ENCODE measurements at places on chromosomes 4 and X.

DNA sequence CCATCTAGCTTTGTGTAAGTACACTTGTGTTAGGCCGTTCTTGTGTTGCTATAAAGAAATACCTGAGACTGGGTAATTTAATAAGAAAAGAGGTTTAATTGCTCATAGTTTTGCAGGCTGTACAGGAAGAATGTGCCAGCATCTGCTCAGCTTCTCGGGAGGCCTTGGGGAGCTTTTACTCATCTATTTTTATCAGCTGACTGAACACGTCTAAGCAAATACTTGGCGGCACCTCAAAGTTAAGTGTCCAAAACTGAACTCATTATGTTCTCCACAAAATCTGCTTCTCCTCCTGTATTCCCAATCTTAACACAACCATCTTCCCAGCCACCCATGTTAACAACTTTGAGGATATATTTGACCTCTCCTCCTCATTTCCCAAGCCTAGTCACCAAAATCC lies 42.4 kb upstream of the GATB start:
- no peak for DNase-seq

- no peak for DNase-seq
These were observed 15.1 kb downstream of the UBE2K start for GRCh38 chr4:39712819-39713607.

GRCh38 chr4:1167244-1167949 lies 5.0 kb downstream of the SPON2 start:
- peak; percentile 85 for DNase-seq

DNA sequence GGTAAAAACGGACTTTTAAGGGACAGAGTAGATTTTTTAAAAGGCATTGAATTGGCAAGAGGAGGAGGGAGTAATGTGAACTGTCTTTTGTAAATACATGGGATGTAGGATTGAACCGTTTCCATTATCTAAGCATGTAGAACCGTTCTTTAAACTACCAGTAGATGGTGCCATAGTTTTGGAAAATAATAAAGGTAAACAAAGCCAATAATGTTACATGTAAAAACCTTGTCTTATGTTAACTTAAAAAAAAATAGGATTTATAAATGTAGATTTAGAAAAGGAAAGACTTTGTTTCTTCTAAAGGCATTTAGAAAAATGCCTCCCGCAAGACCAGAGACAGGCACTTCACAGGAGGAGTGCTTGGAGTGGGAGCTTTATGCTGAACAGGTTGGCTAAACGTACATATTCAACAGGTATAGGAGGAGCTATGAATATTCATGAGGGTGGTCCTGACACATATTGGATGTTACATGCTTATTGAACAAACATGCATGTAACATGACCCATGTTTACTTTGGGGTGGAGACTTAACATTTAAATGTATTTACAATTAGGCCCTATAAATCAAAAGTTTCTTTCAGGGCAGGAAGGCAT lies 45.5 kb upstream of the FAM241A start:
- no peak for DNase-seq

DNA sequence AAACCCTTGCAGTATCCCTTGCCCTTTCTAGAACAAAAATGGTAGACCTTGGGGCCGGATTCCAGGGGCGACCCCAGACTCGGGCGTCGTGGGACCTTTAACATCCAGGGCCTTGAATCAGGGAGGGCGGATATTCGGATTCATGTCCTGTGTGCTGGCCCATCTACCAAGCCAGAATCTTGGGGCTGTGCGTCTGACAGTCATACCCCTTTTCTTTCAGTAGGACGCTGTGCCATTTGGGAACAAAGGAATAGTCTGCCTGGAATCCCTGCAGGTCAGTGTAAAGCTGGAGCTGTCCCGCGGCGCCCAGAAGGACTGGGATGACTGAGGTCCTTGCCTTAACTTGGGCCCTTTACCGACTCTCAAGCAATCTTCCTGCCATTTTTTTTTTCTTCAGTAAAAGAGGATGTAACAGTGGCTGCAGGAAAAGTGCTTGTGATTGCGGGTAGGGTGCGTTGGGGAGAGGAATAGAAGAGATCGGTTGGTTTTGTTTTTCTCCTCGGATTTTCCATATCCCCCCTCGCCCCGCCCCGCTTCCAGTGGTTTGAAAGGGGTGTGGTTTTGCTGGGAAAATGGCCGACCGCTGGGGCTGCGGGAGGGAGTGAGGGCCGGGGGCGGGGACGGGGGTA lies 518 bp downstream of the ARMCX1 start:
- no peak for DNase-seq

GRCh38 chr4:108902769-108903168 lies 139.9 kb upstream of the ETNPPL start:
- DNase-seq, result no peak

GRCh38 chr4:139715746-139716391 lies 50.2 kb downstream of the MGST2 start:
- no peak for DNase-seq

DNA sequence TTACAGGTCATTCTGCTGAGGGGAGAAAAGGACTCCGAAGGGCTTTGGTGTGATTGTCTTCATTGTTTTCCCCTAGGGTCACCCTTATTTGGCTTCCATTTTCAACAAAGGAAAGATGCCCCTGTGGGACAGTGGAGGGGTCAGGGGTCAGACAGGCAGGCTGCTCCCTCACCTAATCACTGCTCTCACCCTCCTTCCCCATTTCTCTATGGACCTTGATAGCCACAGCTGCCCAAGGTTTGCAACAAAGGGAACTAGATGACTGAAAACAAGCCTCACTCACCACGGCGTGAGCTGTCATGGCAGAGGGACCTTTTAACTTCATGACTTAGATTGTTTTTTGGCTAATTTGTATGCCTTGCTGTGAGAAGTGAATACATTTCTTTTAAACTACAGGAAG lies 40.7 kb downstream of the C4orf51 start:
- no peak for DNase-seq

DNA sequence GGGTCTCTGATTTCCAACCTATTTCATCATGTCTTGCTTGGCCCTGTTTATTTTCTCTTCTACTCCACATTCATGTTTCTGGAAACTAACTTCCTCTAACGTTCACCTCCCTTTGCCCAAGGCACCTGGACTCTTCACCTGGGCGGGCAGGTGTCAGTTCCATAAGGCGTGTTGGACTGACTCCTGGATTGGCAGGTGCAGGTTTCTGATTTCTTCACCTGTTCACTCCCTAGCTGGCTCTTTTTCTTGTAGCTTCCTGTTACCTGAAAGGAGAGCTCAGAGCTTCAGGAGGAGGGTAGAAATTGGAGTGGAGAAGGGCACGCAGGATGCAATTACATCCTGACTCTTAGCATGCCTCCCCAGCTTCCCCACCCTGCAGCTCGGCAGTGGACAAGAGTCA lies 350.8 kb upstream of the KLF3 start:
- no peak for DNase-seq

DNA sequence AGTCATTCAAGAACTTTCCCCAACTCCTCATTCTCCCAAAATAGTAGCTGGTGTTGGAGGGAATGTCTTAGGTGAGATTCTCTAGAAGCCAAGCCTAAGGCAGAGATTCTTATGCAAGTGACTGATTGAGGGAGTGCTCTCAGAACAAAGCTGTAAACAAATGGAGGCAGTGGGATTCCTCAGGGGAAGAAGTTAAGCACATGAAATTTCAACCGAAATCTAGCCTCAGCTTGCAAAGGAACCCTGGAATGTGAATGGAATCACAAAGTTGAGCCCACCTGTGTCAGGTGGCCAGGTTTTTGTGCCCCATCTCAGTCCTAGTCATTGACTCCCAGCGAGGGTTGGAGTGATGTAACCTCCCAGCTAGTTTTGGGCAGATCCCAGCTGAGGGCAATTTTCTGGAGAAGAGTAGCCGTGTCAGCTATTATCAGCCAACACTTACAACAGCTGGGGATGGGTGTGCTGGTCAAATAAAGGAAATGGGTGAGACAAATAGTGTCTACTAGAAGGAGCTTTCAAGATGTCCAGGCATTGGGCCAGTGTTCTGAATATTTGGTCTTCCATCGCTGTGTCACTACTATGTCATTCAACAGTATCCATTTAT lies 29.7 kb upstream of the FGF2 start:
- DNase-seq, result no peak

- no peak for DNase-seq
These were observed at the start of gene PDGFC for GRCh38 chr4:156971676-156972378. Gene PDGFC (minus strand): TSS chr4:156971799. CDS start chr4:156970903, 896 bp downstream.

GRCh38 chrX:1242891-1243402 lies 25.7 kb upstream of the CSF2RA start:
- peak; percentile 37 for DNase-seq

- DNase-seq, result no peak
These were observed 131.1 kb upstream of the INPP4B start for GRCh38 chr4:142977182-142977581.

GRCh38 chr4:54541426-54542118 lies 116.2 kb upstream of the KIT start:
- no peak for DNase-seq

DNA sequence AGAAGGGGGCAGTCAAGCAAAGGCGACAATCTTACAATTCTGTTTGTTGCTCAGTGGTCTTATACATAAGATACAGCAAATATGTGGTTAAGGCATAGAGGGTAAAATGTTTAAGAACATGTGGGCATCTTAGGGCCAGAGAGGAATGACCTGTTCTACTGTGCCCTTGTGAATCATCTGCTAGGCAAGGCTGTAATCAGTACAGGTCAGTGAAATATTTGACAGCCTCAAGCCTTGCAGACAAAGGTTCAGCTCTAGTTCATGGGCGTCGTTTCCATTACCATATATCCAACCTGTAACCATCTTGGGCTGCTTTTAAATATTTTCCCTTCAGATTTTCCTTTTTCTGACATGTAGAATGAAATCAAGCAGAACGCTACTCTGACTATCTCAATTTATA lies 37.3 kb downstream of the AGA start:
- no peak for DNase-seq

- DNase-seq, result no peak
These were observed at the start of gene COX7B2 for GRCh38 chr4:46909078-46909477. Gene COX7B2 (minus strand): TSS chr4:46909245. CDS start chr4:46735192, 174,053 bp downstream.

DNA sequence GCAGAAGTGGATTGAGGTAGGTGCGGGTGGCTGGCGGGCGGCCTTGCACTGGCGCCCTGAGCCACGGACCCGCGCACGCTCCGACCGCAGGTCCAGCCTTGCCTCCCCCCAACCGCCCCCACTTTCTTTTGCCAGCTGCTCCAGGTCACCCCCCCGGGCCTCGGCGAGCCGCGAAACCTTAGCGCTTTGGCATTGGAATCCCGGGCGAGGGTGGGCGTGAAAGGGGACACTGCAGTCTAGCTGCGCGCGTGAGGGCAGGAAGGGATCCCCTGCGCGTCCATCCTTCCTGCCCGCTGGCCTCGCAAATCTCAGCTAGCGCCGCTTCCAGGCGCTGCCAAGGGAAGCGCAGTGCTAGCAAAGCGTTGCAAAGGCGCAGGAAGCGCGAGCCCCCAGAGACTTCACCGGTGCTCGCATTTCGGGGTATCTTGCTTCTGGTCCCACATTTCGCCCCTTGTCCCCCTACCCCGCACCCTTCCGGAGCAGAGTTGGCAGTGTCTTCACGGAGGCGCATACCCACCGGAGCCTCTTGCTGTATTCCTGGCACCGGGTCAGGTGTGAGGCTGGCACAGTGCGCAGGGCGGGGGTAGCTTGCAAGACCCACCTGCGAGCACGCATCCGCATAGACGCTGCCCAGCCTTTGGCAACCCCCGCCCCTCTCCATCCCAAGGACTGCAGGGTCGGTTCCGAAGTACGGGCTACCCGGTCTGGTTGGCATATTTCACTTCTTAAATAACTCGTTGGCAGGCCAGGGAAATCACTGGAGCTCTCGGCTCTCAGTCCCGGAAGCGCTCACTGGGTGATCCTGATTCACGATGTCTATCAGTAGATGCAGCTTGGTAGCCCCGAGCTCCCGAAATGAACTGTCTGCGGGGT lies 104.4 kb downstream of the UCHL1 start:
- no peak for DNase-seq

- no peak for DNase-seq
These were observed 204.7 kb downstream of the TLL1 start for GRCh38 chr4:166077782-166078181.

DNA sequence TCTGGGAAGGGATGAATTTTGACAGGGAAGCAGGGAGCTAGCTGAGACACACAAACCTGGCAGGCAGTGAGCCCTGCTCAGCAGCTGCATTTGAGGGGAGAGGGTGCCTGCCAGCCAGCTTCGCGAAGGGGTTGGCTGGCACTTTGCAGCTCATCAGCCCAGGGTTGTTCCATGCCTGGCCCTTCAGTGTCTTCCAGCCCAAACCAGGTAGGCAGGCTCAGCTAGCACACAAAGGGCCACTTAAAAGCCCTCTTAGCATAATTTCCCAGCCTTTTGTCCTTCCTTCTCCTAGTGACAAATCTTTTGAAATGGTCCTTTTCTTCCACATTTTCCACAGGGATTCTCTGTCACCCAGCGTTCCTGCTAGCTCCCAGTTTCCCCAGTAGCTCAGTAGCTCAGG lies 4.3 kb upstream of the FRMPD3 start:
- no peak for DNase-seq

DNA sequence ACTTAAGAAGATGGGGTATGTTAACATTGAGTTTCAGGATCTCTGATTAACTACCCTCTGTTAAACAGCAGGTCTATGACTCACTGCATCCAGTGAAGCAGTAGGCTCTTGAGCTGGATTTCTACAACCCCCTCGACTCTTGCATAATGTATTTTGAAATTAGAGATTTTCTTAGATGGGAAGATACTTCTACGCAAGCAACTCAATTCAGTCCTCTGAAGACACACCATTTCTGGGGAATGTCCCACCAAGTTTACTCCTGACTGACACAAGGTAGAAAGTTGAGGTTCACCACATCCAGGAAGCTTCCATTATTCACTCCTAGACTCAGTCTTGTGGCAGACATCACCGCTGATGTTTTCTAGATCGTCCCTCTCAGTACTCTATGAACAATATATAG lies 12.9 kb downstream of the PALLD start:
- no peak for DNase-seq

- DNase-seq, result no peak
These were observed 616.7 kb upstream of the PCDH7 start for GRCh38 chr4:30103455-30103854.

DNA sequence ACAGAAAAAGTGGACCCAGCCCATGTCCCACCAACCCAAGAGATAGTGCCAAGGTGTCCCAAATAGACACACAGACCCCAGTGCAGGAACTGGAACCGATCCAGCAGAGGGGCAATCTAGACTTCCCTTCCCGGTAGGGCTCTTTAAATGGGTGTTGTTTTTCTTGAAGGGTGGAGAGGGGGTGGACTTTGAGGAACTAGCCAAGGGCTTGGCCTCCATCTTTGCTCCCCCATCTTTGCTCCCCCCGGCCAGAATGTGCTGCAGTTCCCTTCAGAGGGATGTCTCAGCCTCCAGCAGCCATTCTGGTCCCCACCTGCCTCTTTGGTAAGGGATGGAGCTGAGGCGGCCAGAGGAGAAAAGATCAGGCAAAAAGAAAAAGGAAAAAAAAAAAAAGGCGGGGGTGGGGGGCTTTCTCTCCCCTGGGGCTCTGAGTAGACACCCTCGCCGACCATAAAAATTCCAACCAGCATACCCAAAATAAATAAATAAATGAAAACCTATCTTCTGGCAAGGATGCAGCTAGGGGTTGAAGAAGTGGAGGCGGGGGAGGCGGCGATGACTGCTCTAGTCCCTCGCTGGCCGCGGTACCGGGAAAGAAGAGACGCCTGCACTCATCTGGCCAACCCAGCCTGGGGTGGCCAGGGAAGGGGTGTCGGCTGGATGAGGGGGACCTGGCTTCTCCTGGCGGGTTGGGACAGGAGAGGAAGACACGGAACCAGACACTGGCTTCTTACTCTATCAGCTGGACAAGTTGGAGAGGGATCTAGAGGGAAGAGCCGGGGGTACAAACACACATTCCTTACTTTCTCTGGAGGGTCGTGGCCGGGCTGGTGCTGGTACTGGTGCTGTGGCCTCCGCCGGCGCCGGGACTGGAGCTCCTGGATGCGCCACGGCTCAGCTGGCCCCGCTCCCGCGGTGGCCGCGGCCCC lies 38.5 kb upstream of the IQSEC2 start:
- no peak for DNase-seq

- DNase-seq, result no peak
These were observed 210.8 kb downstream of the SPOCK3 start for GRCh38 chr4:167023364-167023925.
